ENCODE measurements at places on chromosomes 2 and 18.

DNA sequence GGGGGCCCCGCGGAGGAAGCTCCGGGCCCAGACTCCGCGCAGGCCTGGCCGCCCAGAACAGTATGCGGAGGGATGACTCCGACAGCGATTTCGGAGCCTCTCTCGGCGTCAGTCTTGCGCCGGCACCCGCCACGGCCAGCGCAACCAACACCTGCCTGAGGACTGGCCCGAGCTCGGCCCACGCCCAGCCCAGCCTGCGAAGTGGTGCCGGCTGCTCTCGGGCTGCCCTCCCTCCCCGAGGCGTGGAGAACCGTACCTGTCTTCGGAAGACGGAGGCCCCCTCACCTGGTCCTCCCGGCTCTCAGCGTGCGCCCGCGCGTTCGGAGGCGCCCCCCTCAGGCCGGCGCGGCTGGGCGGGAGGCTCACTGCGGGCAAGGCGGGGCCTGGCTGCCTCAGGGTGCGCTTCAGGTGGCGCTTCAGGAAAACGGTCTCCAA, at the start of gene M1AP:
Gene M1AP, minus strand, starts transcription at position 322 of the 435 bp plus-strand sequence. CDS start 8,055 bp downstream, outside the sequence.
- no peak for DNase-seq

GRCh38 chr2:189899101-189899500, 114.9 kb downstream of the PMS1 start:
- DNase-seq: no peak

DNA sequence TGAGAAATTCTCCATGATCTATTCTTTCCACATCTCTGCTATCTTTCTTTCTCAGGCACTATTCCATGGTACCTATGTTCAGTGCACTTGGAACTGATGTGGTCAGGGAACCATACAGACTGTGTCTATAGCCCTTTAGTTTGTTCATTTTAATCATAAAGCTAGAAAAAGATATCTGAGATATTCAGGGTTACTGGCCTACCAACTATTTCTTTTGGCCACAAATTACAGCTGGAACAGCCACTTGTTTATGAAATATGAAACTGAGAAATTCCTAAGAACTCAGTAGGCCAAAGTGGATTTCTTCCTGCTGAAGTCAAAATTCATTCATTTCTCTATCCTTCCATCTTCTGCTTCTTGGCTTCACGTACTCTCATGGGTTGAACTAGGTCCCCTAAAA, 22.8 kb upstream of the LYPD1 start:
- no peak for DNase-seq

GRCh38 chr2:217717646-217718045, 285.1 kb downstream of the TNS1 start:
- no peak for DNase-seq

DNA sequence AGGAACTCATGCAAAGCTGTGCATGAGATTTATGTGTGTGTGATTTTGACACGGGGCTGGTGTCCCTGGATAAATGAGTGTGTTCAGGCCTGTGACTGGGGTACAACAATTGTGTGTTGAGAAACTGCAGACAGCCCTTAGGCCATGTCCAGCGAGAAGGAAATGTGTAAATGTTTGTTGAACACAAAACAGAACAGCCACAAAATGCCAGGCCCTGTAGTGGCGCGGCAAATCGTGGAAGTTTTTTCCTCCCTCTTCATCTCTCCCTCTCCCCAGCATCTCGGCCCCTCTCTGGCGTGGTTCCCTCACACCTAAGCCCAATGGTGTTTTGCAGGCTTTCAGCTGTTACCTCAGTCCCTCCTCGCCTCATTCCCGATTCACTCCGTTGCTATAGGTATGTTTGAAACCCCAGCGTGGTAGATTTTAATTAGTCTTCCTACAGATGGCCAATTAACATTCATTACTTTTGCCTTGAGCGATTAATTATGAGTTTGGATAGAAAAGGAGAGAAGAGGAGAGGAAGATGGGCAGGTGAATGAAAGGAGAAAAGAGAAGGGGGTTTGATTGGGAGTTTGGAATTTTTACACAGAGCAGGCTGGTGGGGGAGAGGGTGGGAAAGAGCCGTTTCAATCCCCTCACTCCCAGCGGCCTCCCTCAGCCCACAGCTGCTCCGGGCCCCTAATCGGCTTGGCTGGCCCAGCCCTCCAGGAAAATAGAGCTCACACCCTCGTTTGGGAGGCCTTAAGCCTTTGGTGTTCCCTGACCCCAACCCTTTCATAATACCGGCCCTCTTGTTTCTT, 10.8 kb downstream of the SPR start:
- DNase-seq: no peak

GRCh38 chr2:101026253-101026701, 24.2 kb downstream of the RPL31 start:
- DNase-seq: no peak

DNA sequence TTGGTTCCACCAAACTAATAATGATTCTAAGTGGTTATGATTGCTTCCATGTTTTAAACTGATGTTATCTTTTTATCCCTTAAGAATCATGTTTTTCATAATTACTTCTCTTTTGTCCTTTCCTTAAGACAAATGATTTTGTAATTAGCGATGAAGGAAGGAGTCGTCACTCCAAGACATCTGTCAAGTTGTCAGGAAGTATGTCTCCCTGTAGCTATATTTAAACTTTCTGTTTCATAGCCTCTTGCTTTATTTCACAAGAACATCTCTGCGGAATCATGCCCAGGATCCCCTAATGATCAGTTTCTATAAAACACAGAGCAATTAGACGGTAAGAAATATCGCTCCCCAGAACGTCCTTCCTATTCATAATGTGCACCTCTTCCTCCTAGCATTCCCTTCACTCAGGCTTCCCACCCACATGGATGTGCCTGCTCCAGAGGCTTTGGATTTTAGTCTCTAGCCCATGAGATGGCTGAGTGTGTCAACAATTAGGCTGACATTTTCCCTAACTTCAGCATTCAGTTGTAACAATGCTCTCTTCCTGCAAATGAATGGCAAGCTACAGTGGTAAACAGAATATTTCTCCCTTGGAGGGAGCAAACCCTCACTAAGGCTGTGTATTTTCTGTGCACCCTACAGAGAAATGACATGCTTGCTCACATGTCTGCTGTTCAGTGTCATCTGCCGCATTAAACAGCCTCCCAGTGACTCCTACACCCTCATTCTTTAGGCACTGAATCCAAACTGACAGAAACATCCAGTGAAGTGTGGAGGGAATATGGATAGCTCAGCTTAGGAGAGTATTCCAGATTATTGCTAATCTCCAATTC, 879.6 kb upstream of the CELF4 start:
- no peak for DNase-seq

DNA sequence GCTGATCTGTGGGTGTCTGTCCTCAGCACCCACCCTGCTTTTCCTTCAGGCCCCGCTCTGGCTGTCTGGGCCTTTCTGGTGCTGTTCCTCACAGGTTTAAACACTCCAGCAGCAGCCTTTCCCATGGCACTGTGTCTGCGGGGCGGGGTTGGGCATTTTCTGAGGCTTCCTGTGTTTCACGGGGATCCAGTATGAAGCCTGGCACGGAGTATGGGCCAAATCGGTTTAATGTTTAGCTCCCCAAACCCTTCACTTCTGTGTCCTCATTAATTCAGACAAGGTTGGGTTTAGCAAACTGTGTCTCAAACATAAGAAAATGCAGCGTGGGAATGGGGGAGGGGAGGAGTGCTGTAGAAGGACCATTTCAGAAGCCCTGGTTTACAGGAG, 44.9 kb downstream of the HPCAL1 start:
- no peak for DNase-seq

DNA sequence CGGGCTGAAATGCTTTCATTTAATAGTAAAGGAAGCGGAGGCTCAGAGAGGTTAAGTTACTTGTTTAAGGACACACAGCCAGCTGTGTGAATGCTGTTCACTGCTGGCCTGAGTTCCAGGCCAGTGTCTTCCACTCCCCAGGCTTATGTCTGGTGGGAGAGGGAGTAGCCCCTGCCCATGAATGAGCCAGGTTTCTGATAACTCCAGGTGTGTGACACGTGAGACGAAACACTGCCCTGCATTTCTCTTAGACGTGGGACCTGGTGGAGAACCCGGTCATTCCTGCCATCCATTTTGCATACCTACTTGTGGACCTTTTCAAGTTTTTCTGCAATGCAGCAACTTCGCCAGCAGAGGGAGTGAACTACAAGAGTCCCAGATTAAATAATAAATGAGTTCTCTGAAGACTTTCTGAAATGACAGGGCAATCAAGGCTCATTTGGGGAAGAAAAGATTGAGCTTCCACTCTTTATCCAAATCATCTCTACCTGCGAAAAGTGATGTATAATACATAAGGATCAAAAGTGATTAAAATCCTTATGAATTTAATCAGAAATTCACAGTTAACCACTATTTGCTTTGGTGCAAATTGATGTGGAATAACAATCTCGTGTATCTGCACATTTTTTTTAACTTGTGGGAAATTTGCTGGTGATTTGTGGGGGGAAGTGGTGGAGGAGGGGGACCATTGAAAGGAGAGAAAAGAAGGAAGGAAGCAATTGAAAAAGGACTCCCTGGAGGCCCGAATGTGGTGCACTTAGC, 79.4 kb upstream of the ASB18 start:
- peak; percentile 33 for DNase-seq

All from smooth muscle cell of the brain vasculature (primary cell).